Activated effector memory CD4-positive, alpha-beta T cell treated with anti-CD3 and anti-CD28 coated beads, Interleukin-2, amount 50 U/mL, for 16 hours (primary cell): ENCODE measurements at places on chromosomes 13 and 19.

DNA sequence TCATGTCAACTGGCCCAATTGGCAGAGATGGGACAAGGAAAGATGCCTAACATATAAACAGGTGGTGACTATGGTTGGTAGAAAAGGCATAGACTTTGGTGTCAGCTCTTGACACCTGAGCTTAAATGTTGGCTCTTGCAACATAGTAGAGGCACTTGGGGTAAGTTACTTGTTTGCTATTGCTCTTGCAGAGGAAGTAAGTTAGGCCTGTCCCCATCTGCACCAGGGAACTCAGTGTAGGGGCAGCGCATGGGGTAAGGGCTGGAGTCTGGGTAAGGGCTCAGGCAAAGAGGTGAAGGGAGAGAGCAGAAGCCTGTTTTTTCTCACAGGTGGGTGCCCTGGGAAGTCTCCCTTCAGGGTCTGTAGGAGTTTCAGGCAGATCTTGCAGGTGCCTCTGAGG lies 27.6 kb downstream of the ERICH6B start:
- DNase-seq, result no peak

DNA sequence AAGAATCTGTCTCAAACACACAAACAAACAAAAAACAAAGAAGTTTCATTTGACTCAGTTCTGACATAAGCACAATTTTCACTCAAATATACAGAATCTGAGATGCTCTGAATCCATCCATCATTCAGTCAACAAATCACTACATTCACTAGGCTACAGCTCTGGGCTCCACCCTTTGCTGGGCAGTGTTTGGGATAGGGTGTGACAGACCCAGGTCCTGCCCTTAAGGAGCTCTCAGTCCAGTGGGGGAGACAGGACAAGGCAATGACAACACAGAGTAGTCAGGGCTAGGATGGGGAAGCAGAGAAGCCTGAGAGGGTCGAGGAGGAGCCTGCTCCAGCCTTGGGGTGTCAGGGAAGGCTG lies 45.3 kb downstream of the SPTBN4 start:
- no peak for DNase-seq

DNA sequence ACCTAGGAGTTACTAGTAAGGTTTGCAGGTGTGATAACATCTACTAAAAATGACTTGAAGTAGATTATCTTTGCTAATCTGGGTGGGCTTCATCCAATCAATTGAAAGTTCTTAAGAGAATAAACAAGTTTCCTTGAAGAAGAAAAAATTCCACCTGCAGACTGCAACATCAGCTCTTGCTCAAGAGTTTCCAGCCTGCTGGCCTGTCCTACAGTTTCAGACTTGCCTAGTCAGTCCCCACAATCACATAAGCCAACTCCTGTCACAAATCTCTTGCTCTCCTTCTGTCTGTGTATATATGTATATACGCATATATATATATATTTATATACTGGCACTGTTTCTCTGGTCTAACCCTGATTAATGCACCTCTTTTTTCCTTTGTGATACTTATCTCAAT lies 67.3 kb upstream of the ITM2B start:
- no peak for DNase-seq

- DNase-seq, result no peak
These were observed 6.9 kb downstream of the MKNK2 start for GRCh38 chr19:2043961-2044708.

DNA sequence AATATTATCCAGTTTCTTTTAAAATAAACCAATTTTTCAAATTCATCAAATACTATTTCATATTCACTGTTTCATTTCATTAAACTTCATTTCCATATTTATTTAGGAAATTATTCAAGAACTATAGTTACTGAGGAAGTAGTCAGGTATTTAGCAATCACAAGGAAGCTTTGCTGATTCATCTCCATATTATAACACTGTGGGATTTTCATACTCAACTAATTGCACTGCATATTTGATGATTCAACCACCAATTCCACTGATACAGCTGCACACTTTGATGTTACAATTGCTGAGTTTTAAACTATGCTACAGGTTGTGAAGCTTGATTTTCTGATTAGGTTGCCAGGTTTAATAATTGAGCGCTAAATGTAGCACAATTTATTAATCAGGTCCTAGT lies 556.8 kb upstream of the SLITRK1 start:
- no peak for DNase-seq

DNA sequence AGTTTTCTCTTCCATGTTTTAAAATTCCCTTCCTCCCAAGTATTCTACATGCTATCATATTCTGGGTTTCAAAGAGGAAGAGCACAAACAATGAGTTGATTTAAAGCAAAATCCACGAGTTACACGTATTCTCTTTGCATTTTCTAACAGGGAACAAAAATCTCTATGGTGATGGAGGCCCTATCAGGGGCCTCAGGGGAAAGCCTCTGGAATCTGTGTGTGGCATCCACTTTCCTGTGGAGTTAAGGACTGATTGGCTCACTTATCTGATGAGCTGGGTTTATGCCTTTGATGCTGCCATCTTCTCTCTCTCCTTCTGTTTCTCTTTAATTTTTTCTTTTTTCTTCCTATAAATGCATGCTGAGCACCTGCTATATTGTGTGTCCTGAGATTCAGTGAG lies 14.8 kb downstream of the OLFM4 start:
- no peak for DNase-seq

DNA sequence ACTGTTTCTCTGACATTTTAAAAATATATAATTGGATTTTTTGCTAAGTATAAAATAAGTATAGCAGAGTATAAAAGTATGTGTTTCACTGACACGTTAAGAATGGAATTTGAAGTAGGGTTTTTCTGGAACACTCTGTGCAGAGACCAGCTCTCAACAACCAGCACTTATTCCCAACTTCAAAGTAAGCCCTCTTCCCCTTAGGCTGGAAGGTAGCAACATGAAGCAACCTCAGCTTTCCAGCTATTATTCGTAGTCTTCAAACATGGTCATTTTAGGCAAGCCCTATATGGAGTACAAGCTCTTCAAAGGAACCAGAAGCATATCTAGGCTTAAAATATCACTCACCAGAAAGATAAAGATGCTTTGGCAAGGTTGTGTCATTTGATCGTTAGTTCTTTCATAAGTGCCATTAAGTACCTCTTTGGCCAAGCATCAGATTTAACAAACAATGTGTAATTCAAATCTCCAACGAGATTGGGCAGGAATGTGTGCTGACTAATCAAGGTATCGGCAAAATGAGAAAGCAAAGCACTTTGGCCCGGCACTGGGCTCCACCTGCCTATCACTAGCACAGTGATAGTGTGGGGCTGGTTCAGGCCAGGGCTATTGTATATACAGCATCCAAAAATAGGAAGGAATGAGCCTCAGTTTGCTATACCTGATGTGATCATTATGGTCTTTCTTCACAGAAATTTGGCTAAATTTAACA lies 95.9 kb upstream of the FREM2 start:
- DNase-seq, result no peak

- DNase-seq, result no peak
These were observed 80.3 kb downstream of the UFM1 start for GRCh38 chr13:38429916-38430315.

DNA sequence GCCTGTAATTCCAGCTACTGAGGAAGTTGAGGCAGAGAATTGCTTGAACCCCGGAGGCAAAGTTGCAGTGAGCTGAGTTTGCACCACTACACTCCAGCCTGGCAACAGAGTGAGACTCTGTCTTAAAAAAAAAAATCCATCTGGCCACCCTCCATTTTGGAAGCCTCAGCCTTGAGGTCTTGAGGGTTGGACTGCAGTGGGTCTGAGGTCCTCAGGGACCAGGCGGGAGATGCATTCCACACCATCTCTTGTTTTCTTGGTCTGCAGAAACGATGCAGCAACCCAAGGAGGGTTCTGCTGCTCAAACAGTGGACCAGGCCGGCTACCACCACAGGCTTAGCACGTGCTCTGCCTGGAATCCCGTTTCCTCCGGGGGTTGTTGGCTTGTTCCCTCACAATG lies 299.3 kb downstream of the FGF9 start:
- no peak for DNase-seq

- no peak for DNase-seq
These were observed 774 bp downstream of the SLC25A15 start for GRCh38 chr13:40790154-40790616.

DNA sequence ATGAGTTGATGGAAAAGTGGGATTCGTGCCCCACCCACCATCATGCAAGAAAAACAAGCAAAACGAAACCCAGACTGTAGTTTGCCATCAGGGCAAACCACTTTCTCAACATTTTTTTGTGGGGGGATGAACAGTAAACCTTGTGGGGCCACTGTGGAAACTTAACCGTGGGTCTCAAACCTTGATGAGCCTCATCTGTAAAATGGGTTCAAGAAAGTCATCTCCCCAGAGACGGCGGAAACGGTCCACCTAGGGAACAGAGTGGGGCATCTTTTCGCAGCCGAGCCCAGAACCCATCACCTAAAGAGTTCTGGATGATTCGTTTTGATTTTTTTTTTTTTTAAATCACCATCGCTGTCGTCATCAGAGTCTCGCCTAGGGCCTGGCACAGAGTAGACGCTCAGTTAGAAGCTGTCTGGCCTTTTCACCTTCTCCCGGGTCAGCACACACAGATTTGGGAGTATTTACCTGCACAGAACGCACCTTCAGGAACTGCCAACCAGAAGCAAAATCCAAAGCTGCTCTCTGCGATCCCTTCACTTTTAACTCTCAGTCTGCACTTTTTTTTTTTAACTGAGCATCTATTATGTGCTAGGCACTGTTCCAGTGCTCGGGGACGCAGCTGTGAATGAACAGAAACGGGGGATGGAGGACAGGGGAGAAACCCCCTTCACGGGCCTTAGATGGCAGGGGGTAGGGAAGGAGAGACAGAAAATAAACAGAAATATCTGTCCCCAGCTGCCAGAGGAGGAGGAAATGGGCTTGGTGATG lies 69.8 kb downstream of the CELF5 start:
- no peak for DNase-seq

DNA sequence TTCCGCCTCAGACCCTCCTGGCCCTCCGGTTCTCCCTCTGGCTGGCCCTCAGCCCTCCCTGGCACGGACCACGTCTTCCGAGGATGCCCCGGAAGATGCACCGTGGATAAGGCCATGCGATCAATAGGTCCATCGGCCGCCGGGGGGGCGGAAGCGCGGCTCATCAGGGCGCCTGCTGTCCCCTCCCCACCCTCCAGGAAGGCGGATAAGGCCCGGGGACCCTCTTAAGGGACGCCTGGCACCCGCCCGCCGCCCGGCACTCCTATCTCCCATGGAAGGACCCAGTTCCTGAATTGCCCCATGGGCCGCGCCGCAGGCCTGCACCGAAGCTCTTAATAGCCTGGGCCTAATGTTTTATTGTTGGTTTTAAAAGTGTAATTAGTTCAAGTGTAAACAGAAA lies 46.2 kb upstream of the TCF3 start:
- no peak for DNase-seq

DNA sequence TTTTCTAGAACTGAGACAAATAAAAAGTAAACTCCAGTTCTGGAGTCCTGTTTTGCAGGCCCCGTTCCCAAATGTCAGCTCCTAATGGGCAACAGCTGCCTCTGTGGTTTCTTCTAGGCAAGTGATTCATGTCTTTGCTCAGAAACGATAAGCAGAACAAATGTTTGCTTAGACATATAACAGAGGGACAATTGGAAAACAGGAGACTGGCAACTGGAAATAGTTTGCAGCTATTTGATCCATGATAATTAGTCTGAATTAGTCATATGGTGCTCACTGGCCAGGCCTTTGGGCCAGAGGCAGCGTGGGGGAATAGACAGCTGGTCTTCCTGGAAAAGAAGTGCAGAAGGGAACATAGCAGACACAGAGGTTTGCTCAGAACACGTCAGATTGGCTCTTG lies 29.2 kb upstream of the TSHZ3 start:
- no peak for DNase-seq

GRCh38 chr13:49272296-49272695 lies 24.6 kb downstream of the CDADC1 start:
- no peak for DNase-seq

GRCh38 chr19:2629491-2630351 lies 72.8 kb downstream of the GNG7 start:
- no peak for DNase-seq

DNA sequence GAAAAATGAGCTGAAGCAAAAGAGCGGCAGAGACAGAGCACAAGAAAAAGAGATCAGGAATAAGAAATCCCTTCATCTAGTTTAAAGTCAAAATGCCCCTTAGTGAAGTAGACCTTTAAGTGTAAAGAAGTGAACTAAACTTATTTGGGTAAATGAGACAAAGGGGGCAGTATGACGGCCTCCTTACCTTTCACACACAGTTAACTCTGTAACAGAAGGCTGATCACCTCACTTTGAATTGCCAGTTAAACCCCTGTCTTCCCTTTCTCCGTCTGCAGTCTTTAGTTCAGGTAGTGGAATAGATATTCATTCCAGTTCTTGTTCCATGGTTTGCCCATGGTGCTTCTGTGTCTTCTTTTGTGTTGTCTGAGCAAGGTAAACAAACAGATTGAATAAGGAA lies 1029.8 kb downstream of the DIAPH3 start:
- no peak for DNase-seq

- DNase-seq, result no peak
These were observed 1.8 kb downstream of the KATNAL1 start for GRCh38 chr13:30305456-30305970.

DNA sequence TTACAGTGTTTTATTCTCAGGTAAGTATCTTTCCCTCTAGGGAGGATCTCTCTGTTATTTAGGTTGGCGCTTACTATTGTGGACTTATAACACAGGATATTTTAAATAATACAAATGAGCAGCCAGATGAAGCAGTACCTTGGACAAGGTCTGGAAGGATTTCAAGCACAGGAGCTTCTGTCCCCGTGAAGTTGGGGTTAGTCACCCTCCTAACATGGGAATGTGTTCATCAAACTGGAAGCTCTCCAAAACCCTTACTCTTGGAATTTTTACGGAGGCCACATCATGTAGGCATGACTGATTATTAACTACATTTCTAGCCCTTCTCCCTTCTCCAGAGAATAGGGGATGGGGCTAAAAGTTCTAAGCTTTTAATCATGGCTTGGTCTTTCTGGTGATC lies 38.3 kb upstream of the SPRY2 start:
- no peak for DNase-seq

GRCh38 chr13:23349161-23349897 lies 84.2 kb downstream of the SACS start:
- DNase-seq, result no peak

DNA sequence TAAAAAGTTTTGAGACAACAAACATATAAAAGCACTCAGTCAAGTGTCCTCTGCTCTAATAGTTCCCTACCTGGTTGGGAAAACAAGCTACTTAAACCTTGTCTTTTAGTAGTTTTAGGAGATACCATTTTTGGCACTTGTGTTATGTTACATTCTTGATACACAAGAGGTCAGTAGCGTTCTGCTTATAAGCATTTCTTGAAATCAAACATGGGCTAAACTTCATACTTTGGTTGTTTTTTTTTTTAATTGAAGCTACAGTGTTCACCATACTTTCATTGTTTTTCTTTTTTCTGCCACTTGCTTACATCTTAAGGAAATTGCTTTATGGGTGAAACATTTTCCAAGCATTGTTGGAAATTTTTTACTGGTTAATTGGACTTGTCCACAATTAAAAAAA lies 12.9 kb downstream of the NHLRC3 start:
- no peak for DNase-seq

DNA sequence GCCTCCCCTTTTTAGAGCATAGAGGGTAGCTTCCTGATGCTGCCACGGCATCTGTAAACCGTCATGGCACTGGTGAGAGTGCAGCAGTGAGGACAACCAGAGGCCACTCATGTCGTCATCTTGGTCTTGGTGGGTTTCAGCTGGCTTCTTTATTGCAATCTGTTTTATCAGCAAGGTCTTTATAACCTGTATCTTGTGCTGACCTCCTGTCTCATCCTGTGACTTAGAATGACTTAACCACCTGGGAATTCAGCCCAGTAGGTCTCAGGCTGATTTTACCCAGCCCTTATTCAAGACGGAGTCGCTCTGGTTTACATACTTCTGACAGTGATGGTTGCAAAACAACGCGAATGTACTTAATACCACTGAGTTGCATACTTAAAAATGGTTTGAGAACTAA lies 14.4 kb upstream of the FBN3 start:
- no peak for DNase-seq
